Upper lobe of left lung (tissue), 6 donors: ENCODE measurements at places on chromosomes 6 and 20. TPM values are rescaled to one million over a fixed set of nuclear protein-coding genes. Genes with fewer than 3 reads are reported as not detected.

Gene MATN4
- not detected for total RNA-seq

DNA sequence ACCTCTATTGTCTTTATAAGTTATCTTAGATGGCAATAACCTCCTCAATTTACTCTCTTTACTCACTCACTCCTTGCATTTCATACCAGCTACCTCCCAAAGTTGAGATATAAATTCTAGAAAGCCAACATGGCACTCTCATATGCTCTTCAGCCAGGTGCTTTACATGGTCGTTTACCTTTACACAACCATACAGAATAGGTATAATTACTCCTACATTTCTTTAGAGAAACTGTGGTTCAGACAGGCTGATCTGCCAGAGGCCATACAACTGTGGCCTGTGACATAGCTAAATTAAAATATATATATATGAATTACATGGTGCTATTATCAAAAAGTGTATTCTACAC, 45.7 kb downstream of the HBS1L start:
- no peak overlapping the region for H3K27ac ChIP-seq
- H3K27me3 ChIP-seq: no peaks in the 10 kb centered on the region
- no peaks in the 10 kb centered on the region for H3K36me3 ChIP-seq
- no peak overlapping the region for H3K4me3 ChIP-seq
- DNase-seq: no peak
- H3K4me1 ChIP-seq: no peaks in the 10 kb centered on the region

- H3K4me1 ChIP-seq: no peaks in the 10 kb centered on the region
- no peaks in the 10 kb centered on the region for H3K27me3 ChIP-seq
- H3K36me3 ChIP-seq: no peaks in the 10 kb centered on the region
- H3K27ac ChIP-seq: peak overlapping the region; percentile 76
- no peak overlapping the region for H3K4me3 ChIP-seq
- DNase-seq: no peak
These were observed 230.8 kb downstream of the EYA2 start for GRCh38 chr20:47125508-47125757.

DNA sequence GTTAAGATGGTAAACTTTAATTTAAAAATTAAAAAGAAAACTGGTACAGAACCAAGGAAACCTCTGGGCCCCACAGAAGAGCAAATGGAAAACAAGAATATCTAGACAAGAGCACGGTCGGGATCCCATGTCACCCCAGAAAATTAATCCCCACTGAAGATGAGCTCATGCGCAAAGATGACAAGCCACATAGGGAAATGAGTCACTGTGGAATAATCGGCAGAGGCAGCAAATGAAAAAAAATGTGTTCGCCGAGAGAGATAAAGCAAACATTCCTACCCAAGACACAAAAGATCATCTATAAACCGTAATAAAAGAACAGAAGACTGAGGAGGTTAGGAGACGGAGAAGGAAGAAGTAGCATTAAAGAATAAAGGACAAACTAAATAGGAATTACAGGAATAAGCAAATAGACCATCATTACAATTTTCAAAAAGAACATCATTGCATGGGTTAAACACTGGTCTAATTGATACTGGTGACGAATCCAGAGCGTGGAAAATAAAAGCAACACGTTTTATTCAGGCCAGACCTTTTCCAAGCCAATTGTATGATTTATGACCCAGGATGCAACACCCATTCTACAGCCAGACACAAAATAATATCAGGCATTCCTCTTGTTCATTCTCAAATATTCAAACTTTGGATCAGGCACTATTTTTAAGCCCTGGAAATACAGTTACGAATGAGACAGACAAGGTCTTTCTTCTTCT, 138.0 kb upstream of the ARID1B start:
- no peak overlapping the region for H3K4me3 ChIP-seq
- peaks cover 4% of the 10 kb centered on the region for H3K4me1 ChIP-seq
- H3K27ac ChIP-seq: no peak overlapping the region
- H3K36me3 ChIP-seq: no peaks in the 10 kb centered on the region

GRCh38 chr20:59808729-59809381, 124.6 kb downstream of the SYCP2 start:
- DNase-seq: peak; percentile 19
- H3K36me3 ChIP-seq: no peaks in the 10 kb centered on the region
- no peak overlapping the region for H3K4me3 ChIP-seq
- H3K4me1 ChIP-seq: no peaks in the 10 kb centered on the region
- no peaks in the 10 kb centered on the region for H3K27me3 ChIP-seq
- H3K27ac ChIP-seq: no peak overlapping the region

Gene CDSN
- total RNA-seq: not detected

Gene SCRT2
- not detected for total RNA-seq

DNA sequence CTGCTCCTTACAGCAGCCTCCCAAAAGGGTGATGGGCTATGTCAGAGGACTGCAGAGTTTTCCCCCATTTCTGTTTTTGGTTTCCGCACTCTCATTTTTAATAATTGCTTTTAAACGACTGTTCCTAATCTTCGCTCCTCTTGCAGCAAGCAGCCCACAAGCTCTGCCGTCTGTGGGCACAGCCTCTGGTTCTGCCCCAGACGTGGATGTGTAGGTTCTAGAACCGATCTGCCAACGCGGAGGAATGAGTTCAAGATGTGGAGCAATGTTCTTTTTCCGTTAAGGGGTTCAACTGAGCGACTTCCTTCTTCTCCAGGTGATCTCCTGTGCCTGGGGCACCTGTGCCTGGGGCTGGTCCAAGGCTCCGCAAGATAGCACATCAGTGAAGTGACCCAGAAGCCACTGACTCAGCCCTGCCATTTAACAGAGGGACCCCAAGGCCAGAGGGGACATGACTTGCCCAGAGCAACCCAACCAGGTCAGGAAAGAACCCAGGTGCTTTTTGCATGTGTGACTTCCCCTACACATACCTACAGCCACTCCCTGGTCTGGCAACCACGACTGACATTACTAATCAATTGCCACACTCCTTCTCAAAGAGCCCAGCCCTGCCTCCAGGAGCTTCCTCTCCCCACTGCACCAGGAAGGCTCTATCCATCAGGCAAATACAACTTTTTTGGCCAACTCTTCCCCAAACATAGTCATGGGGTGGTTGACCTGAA, 22.7 kb downstream of the PMEPA1 start:
- DNase-seq: no peak
- H3K36me3 ChIP-seq: no peaks in the 10 kb centered on the region
- H3K27me3 ChIP-seq: no peaks in the 10 kb centered on the region
- H3K4me1 ChIP-seq: peaks cover 14% of the 10 kb centered on the region
- no peak overlapping the region for H3K27ac ChIP-seq

DNA sequence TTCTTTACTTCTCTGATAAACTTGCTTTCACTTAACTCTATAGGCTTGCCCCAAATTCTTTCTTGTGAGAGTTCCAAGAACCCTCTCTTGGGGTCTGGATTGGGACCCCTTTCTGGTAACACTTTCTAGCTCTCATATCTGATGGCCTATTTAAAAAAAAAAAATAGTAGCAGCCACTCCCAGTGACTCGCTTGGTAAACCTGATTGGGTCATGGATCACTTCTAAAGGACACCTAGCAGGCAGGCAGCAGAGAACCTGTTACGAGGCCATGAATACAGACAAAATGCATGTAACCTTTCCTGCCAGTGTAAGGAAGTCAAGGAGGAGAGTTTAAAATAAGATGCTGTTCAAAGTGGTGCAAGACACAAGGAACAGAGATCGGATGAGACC, 9.1 kb upstream of the SERPINB6 start:
- no peaks in the 10 kb centered on the region for H3K36me3 ChIP-seq
- no peak overlapping the region for H3K4me3 ChIP-seq
- H3K27ac ChIP-seq: peak overlapping the region; percentile 86
- H3K4me1 ChIP-seq: peaks cover 27% of the 10 kb centered on the region
- DNase-seq: no peak

GRCh38 chr6:103107985-103108384, 1714.5 kb downstream of the GRIK2 start:
- no peaks in the 10 kb centered on the region for H3K36me3 ChIP-seq
- DNase-seq: no peak
- H3K27me3 ChIP-seq: no peaks in the 10 kb centered on the region
- H3K4me3 ChIP-seq: no peak overlapping the region

Gene TMEM74B
- 85.9 TPM for total RNA-seq

Gene RFX6
- not detected for total RNA-seq

DNA sequence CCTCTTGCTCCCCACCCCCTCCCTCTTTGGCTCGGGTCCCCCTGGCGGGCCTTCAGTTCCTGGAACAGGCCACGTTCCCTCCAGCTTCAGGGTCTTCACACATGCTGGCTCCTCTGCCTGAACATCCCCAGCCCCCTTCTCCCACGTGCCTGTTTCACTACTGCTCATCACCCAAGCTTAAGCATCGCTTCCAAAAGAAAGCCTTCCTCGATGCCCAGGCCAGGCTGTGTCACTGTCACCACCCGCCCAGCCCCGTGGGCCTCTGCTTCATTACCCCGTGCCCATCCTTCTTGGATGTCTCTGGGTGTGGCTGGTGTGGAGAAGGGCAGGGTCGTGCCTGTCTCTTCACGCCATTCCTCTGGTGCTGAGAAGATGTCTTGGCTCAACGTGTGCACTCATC, 2.8 kb downstream of the DLGAP4 start:
- no peak overlapping the region for H3K27ac ChIP-seq
- H3K36me3 ChIP-seq: no peaks in the 10 kb centered on the region
- peaks cover 31% of the 10 kb centered on the region for H3K27me3 ChIP-seq
- DNase-seq: peak; percentile 20
- H3K4me3 ChIP-seq: no peak overlapping the region

Gene TNXB
- total RNA-seq: 113 TPM

DNA sequence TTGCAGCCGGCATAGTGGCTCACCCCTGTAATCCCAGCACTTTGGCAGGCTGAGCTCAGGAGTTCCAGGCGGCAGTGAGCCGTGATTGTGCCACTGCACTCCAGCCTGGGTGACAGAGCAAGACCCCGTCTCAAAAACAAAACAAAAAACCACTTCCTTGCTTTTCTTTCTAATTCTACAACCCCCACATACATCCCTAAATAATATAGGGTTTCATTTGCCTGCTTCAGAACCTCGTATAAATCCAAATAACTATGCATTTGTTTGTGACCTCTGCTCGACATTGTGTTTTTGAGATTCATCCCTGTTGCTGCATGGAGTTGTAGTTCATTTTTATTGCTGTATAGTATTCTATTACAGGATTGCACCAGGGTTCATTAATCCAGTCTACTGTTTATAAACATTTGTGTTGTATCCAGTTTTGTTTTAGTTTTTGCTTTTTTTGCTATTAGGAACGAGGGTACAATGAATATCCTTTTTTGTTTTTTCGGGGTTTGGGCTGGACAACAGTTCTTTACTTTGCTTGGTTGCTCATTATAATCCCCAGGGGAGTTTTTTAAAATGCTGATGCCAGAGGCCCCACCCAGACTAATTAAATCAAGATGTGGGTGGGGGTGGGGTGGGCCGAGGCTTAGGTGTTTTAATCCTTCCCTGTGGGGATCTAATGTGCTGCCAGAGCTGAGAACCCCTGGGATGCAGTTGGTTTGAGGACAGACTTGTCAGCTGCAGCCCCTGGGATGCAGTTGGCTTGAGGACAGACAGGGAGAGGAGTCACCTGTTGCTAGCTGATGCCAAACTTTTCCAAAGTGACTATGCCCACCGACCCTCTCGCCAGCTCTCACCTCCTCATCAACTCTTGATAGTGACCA, 2.4 kb upstream of the SNAI1 start:
- no peak overlapping the region for H3K27ac ChIP-seq
- H3K36me3 ChIP-seq: no peaks in the 10 kb centered on the region
- H3K27me3 ChIP-seq: no peaks in the 10 kb centered on the region
- no peak for DNase-seq
- H3K4me3 ChIP-seq: no peak overlapping the region

DNA sequence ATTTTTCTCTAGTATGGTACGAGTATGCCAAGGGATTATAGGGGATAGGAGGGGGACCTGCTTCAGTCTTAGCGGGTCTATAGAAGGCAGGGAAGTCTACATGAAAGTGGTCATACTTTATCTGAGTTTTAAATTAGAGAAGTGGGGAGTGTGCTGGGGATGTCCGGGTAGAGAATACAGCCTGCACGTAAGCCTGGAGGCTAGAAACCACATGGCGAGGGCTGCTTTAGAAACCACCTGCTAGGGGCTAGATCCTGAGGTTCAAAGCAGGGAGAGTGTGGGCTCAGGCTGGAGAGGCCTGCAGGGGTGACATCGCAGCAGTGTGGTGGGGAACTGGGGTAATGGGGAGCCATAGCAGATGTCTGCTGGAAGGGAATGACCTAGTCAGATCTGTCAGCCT, 85.2 kb downstream of the VEGFA start:
- H3K27me3 ChIP-seq: no peaks in the 10 kb centered on the region
- H3K4me3 ChIP-seq: no peak overlapping the region
- no peaks in the 10 kb centered on the region for H3K4me1 ChIP-seq
- DNase-seq: no peak
- no peak overlapping the region for H3K27ac ChIP-seq
- H3K36me3 ChIP-seq: no peaks in the 10 kb centered on the region

GRCh38 chr6:51349857-51350256, 531.2 kb downstream of the TFAP2B start:
- H3K4me3 ChIP-seq: no peak overlapping the region
- no peak overlapping the region for H3K27ac ChIP-seq
- no peaks in the 10 kb centered on the region for H3K36me3 ChIP-seq
- no peak for DNase-seq
- no peaks in the 10 kb centered on the region for H3K27me3 ChIP-seq

GRCh38 chr6:101386982-101387381, 6.5 kb upstream of the GRIK2 start:
- DNase-seq: no peak
- no peaks in the 10 kb centered on the region for H3K36me3 ChIP-seq
- H3K4me3 ChIP-seq: no peak overlapping the region
- no peak overlapping the region for H3K27ac ChIP-seq
- H3K4me1 ChIP-seq: no peaks in the 10 kb centered on the region
- H3K27me3 ChIP-seq: peaks cover 4% of the 10 kb centered on the region

Gene KIZ
- total RNA-seq: 7.9 TPM

Gene MAFB
- total RNA-seq: 80.5 TPM

Gene ARMH2
- not detected for total RNA-seq

GRCh38 chr6:54493138-54493537, 184.9 kb downstream of the TINAG start:
- no peak overlapping the region for H3K27ac ChIP-seq
- H3K4me3 ChIP-seq: no peak overlapping the region
- H3K4me1 ChIP-seq: no peaks in the 10 kb centered on the region
- no peak for DNase-seq
- no peaks in the 10 kb centered on the region for H3K27me3 ChIP-seq

- H3K27me3 ChIP-seq: no peaks in the 10 kb centered on the region
- DNase-seq: no peak
These were observed 25.9 kb downstream of the ACSS1 start for GRCh38 chr20:25032065-25032477.

GRCh38 chr6:150382171-150382570, 13.4 kb downstream of the IYD start:
- no peaks in the 10 kb centered on the region for H3K27me3 ChIP-seq
- H3K36me3 ChIP-seq: no peaks in the 10 kb centered on the region
- no peak for DNase-seq
- no peaks in the 10 kb centered on the region for H3K4me1 ChIP-seq
- no peak overlapping the region for H3K4me3 ChIP-seq

DNA sequence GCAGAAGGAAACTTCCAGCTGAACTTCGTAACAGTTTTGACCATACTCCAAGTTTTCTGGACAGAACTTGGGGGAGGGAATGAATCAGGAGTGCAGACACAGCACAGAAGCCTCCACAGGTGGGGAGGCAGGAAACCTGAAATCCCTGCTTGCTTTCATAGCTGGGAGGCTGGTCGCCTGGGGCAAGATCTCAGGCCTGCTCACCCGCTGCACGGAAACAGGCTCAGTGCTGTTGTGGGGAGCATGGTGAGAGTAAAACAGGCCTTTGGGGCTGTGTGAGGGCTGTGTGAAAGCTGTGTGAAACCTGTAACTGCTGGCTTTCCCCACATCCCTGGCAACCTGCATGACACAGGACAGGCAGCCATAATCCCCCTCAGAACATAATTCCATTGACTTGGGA, 85.2 kb upstream of the UFL1 start:
- DNase-seq: no peak
- H3K27me3 ChIP-seq: no peaks in the 10 kb centered on the region
- H3K27ac ChIP-seq: no peak overlapping the region
- no peak overlapping the region for H3K4me3 ChIP-seq
